T-helper 1 cell treated with Interleukin-12 subunit alpha and Interleukin-12 subunit beta and Interleukin-4 antibody, amounts not matched to agents 30 ng/mL and 1 ng/mL, for 36 hours (primary cell): ENCODE measurements at places on chromosomes 7 and 10. TPM values are rescaled to one million over a fixed set of nuclear protein-coding genes. Genes with fewer than 3 reads are reported as not detected.

Gene C10orf143
- total RNA-seq: 2.7 and 4.4 TPM in 2 replicates

Gene OPTN
- total RNA-seq: 155 and 166 TPM in 2 replicates

Gene SKIDA1
- 0.05 TPM in 1 of 2 replicates, not detected in the other for total RNA-seq

Gene SYPL1
- 27.4 and 29.3 TPM in 2 replicates for total RNA-seq

Gene NYAP1
- total RNA-seq: 0.12 TPM in 1 of 2 replicates, not detected in the other

Gene MCM7
- total RNA-seq: 257 and 262 TPM in 2 replicates

Gene TMEM236
- 0.02 and 0.07 TPM in 2 replicates for total RNA-seq

Gene SSC4D
- total RNA-seq: 0.17 and 0.44 TPM in 2 replicates

Gene TMEM184A
- not detected in 2 replicates for total RNA-seq

Gene BHLHA15
- 0.64 and 1.2 TPM in 2 replicates for total RNA-seq

Gene ASB10
- total RNA-seq: not detected in 2 replicates

Gene TFR2
- 9.8 and 10.9 TPM in 2 replicates for total RNA-seq

Gene PRPS1L1
- not detected in 2 replicates for total RNA-seq

Gene COL13A1
- total RNA-seq: not detected in 2 replicates

Gene TRPV5
- total RNA-seq: 0.10 TPM in 1 of 2 replicates, not detected in the other

Gene OR13A1
- not detected in 2 replicates for total RNA-seq

Gene AVPI1
- 0.42 and 0.83 TPM in 2 replicates for total RNA-seq

Gene SUN3
- not detected in 2 replicates for total RNA-seq

Gene FAM25A
- total RNA-seq: not detected in 2 replicates

Gene WASL
- total RNA-seq: 8.5 and 9.1 TPM in 2 replicates

Gene LIPN
- not detected in 2 replicates for total RNA-seq

Gene ZP3
- total RNA-seq: 5.5 and 6.6 TPM in 2 replicates

Gene ACSM6
- total RNA-seq: not detected in 2 replicates

Gene KLF14
- total RNA-seq: not detected in 2 replicates

Gene ATOH7
- total RNA-seq: not detected in 2 replicates

Gene CLRN3
- total RNA-seq: not detected in 2 replicates

Gene MSMB
- not detected in 2 replicates for total RNA-seq

Gene PTPRZ1
- total RNA-seq: not detected in 2 replicates

Gene AEBP1
- 6.1 and 9.0 TPM in 2 replicates for total RNA-seq

Gene IGFBP3
- 1.4 and 2.3 TPM in 2 replicates for total RNA-seq

Gene PIP
- not detected in 2 replicates for total RNA-seq

Gene SLIT1
- 0.46 and 0.47 TPM in 2 replicates for total RNA-seq

Gene PDSS1
- total RNA-seq: 16.7 and 18.1 TPM in 2 replicates

Gene STK31
- total RNA-seq: 0.10 and 0.29 TPM in 2 replicates

Gene MICALL2
- total RNA-seq: 0.88 and 2.5 TPM in 2 replicates

Gene SLC29A4
- 0.12 TPM in 2 replicates for total RNA-seq

Gene JCAD
- 0.44 and 0.78 TPM in 2 replicates for total RNA-seq

Gene ADRA2A
- not detected in 2 replicates for total RNA-seq

Gene OR6V1
- not detected in 2 replicates for total RNA-seq

Gene SMKR1
- 1.1 and 1.7 TPM in 2 replicates for total RNA-seq

Gene SPDYE2B
- total RNA-seq: not detected in 2 replicates

Gene PHKG1
- total RNA-seq: 1.5 and 2.0 TPM in 2 replicates

Gene STEAP1
- 1.9 and 2.4 TPM in 2 replicates for total RNA-seq

Gene TFPI2
- total RNA-seq: not detected in 2 replicates

Gene PGAM2
- total RNA-seq: 0.34 and 0.66 TPM in 2 replicates

Gene SPAM1
- total RNA-seq: not detected in 2 replicates

Gene COL28A1
- not detected in 2 replicates for total RNA-seq

Gene NAT16
- total RNA-seq: not detected in 2 replicates

Gene TRUB1
- total RNA-seq: 13.7 and 14.2 TPM in 2 replicates

Gene UCN3
- total RNA-seq: not detected in 2 replicates

Gene PDZD8
- total RNA-seq: 16.9 and 17.0 TPM in 2 replicates

Gene SFRP4
- total RNA-seq: not detected in 2 replicates

Gene NME8
- not detected in 2 replicates for total RNA-seq

Gene CFAP58
- 0.15 and 0.34 TPM in 2 replicates for total RNA-seq

Gene FZD8
- 0.17 and 0.29 TPM in 2 replicates for total RNA-seq
